ENCODE measurements at places on chromosomes 13 and 19.

DNA sequence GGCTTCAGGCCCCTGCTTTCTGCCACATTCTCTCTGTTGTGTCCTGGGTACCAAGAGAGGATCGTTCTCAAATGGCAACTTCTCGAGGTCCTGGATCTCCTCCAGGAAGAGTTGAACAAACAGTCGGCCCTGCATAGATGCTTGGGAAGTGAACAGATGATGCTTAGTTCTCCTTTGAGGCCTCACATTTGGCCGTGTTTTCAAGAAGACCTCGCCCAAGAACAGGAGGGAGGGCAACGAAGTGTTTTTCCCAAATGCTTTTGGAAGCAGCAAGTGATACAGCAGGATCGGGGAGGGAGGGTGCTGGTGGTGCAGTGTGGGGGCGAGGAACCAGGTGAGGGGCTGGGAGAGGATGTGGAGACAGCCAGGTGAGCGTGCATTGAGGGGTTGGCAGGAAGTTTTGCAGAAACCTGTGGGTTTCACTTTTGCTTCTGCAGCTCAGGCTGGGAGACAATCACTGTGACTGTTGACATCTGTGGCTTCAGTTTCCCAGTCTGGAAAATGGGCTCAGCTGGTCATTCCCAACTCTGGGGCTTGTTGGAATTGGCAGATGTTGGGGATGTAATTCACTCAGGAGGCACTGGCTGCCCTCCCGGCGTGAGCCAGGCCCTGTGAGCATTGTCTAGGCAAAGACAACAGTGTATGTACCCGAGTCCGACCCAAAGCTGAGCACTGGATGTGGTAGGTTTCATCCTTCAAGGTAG lies 21.6 kb downstream of the MAST3 start:
- DNase-seq, result no peak

DNA sequence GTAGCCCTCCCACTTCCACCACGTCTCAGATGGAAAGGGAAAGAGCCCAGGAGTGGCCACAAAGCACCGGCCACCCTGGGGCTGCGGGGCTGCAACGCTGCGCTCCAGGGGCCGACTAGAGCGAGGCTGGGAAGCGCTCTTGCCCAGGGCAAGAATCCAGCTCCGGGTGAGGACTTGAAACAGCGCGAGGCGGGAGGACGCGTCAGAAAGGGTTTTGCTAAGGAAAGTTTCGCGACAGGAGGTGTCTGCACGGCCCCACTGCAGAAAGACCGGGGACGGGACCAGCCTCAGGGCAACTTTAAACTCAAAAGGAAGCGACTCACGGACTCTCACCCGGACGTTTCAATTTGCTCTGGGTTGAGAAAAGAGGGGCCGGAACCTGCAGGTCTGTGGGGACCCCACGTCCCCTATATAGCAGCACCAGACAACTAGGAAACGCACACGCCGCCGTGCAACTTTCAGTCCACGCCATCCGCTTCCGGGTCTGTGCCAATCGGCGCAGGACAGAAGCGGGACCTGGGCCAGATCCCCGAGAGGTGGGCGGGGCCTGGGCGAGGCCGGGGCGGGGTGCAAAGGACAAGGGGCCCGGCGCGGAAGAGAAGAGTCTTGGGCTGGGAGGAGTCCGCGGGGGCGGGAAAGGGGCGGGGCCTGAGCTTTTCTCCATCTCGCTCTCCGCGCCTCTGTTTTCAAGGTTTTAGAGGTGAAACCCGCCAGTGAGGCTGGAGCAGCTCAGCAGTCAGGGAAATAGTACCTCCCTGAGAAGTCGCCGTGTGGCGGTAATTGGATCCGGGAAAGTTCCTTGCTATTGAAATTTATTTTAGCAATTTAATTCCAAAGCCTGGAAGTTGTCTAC lies at the start of gene ZNF816:
TSS of gene ZNF816 (minus strand) at position 488 of the 853 bp plus-strand sequence. CDS start 6,792 bp downstream, outside the sequence.
- DNase-seq, result peak; percentile 85

DNA sequence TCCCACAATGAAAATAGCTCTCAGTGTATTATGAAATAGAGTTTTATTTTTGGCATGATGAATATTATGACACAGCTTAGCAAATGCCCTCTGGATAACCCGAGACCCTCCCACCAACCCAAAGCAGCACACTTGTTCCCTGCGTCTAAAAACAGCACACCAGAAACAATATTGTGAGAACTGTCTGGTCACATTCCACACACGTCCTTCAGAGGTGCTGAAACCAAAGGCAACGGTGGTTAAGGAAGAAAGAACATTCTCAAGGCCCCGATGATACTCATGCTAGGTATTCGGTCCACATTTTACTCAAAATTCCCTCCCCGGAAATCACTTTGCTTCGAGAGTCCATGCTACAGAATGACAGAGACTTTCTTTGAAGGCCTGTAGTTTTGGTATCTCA lies 156.7 kb downstream of the SLC7A1 start:
- no peak for DNase-seq

DNA sequence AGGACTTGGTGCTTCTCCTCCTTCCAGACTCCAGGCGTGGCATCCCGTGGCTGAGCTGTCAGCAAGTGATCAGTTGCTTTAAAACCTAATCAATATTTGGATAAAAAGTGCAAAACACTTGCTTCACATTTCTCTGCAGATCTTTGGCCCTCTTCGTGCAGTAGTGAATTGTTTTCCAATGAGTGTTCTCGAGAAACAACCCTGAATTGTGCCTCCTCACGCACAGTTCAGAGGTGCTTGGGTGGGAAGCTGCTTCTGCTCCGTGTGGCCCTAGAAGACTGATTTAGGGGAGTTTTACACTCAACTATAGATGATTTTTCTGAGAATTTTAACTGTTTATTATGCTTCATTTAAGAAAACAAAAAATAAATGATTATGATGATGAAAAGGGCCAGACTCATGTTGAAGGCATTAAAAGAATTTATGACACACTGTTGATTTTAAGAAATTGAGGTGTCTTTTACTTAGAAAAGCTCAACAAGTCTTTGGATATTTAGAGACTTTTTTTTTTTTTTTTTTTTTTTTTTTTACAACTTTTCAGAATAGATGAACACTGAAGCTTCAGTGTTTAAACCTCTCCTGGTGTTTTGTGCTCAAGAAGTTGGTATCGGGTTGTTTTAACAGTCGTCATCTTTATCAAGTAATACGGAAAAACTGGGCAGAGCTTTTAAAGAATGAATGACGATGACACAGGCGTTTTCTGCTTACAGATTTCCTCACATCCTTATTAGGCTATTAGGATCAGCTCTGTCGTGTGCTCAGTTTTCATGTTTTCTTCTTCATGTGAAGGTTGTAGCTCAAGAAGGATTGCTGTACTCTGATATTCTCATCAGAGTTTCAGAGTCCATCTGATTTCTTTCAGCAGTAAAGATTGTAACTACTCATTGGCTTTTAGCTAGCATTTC lies 39.5 kb upstream of the TEX29 start:
- DNase-seq, result no peak

DNA sequence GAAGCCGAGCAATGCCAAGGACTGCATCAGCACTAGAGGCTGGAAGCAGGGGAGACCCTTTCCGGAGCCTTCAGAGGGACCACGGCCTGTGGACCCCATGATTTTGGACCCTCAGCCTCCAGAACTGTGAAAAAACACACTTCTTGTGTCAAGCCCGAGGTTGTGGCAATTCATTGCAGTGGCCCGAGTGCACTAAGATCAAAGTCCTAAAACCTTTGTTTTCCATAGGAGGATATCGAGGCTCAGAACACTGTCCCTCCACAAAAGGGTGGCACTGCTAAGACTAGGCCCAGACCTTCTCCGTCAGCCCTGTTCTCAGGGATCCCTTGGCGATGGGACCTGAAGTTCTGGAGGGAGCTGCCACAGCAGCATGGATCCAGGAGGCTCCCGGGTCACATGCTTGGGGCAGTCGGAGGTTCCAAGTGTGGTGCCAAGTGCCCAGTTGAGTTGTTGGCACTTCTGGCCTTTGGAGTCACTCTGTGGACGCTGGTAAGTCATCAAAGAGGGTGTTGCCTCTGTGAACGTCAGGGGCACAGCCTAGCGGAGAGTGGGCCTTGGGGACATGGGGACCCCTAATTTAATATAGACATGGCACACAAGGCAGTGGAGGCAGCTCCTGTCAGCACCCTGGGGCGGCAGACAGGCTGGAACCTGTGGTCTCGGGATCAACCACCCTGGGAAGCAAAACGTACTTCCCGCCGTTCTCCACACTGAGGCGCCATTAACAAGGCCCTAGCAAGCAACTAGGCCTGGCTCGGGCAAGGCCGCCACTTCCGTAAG lies 199.2 kb downstream of the COL4A1 start:
- DNase-seq, result no peak

DNA sequence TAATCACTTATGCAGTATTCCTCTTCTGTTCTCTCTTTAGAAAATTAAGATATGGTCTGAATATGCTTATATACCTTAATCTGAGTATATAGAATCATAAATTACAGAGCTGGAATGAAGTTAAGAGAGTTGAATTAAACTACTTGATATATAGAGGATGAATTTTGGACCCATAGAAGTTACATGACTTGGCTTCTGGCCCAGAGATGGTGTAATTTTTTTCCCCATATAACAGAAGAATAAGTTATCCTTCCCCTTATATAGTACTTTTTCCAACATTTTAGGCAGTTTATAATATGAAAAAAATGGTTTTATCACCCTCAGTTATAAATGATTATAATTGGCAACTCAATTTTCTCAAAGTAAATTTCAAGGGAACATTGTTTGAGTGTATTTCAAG lies 616.3 kb downstream of the TBC1D4 start:
- no peak for DNase-seq
